ENCODE measurements at places on chromosomes 16 and 17.

GRCh38 chr16:48053418-48053745, 102.4 kb downstream of the ABCC12 start:
- DNase-seq = no peak

GRCh38 chr16:9425236-9425635, 333.8 kb downstream of the HAPSTR1 start:
- no peak for DNase-seq

- DNase-seq = no peak
Observed at GRCh38 chr17:49217651-49218413, 7.3 kb downstream of the ABI3 start.

DNA sequence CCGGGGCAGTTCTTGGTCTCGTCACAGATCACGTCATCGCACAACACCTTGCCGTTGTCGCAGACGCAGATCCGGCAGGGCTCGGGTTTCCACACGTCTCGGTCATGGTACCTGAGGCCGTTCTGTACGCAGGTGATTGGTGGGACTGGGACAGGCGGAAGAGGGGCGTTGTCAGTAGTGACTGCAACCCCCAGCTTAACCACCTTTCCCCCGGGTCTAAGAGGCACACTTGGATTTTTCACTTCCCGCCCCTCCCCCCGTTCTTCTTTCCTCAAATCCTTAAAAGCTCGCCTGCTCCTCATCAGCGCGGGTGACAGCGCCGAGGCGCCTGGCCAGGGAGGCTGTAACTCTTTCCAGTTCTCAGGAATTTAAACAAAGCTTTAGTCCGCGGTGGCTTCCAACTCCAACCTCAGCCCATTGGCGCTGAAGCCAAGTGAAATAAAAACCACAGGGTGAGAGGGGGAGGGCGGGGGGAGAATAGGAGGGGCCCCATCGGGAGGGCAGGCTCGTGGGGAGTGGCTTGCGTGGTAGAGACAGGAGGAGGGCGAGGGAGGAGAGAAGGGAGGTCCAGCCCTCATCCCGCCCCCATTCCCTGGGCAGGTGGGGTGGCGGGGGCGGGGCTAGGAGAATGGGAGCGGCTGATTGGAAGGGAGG, 1.5 kb downstream of the COL1A1 start:
- DNase-seq = peak; percentile 96

Data from HCT116 (cell line).